ENCODE measurements at places on chromosomes 1 and 21.

DNA sequence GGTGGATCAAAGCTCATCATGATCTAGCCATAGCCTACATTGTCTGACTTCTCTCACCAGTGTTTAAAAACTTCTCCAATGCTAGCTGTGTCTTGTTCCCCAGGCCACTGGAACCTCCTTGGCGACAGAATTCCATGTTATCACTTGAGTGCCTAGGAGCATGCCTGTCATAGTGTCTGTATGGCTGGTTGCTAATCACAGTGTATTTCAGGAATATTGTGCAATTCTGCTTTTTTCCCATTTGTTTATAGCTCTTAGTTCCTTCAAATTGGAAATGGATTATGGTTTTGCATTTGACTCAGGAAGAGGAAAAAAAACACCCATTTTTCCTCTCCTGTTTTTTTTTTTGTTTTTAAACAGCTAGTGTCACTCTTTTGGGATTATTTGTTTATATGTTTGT is 25.5 kb downstream of the ROR1 start:
- no peak for DNase-seq
- no peaks in the 10 kb centered on the region for H3K4me1 ChIP-seq
- H3K27ac ChIP-seq: no peak overlapping the region
- no peaks in the 10 kb centered on the region for H3K36me3 ChIP-seq
- H3K27me3 ChIP-seq: no peaks in the 10 kb centered on the region

DNA sequence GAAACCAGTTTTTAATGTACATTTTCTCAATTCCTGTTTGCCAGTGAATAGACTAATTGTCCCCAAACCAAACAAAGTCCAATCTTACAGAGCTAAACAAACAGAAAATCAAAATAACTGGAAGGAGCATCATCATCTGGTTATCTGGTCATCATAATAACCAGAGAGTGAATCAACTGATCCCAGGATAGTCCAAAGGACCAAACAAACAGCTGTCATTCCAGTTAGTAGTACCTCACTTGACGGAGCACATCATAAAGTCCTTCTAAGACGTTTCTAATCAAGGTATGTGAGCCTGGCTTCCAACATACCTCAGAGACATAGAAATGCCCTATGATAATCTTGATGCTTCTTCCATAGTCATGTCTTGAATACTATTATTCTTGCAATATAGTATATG is 240.5 kb downstream of the LTN1 start:
- no peaks in the 10 kb centered on the region for H3K4me1 ChIP-seq
- H3K27ac ChIP-seq: no peak overlapping the region
- H3K4me3 ChIP-seq: no peak overlapping the region
- no peak for DNase-seq
- no peaks in the 10 kb centered on the region for H3K36me3 ChIP-seq
- H3K27me3 ChIP-seq: no peaks in the 10 kb centered on the region

DNA sequence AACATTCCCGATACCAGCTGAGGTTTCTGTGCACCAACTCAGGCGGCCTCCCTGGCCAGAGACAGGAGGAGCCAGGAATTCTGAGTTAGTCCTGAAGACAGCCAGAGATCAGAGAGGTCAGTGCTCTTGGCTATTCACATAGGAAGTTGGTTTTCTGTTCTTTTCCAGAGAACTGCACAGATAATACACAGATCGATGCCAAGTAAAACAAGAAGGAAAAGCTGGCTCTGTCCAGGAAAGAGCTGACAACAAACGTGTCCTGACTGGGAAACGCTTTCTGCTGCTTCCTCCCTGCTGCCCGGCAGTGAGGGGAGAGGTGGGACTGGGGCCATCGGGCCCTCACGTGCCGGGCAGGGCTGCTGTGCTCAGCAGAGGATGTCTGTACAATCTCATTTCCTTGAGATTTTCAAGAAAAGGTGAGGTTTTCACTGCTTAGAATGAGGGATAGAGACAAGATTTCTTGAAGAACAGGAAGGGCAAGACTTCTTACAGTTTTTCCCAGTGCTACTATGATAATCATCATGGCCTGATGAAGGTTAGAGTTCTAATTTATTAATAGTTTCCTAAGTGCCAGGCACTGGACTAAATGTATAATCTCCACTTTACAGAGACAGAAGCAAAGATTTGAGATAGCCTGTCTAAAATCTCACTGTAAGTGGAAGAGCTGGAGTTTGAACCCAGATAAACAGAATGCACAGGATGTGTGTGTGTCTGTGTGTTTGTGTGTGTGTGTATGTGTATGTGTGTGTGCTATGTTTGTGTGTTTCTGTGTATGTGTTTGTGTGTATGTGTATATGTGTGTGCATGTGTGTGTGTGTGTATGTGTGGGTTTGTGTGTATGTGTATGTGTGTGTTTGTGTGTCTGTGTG is 211.0 kb upstream of the RAB4A start:
- no peak for DNase-seq
- no peak overlapping the region for H3K4me3 ChIP-seq
- no peak overlapping the region for H3K27ac ChIP-seq
- no peaks in the 10 kb centered on the region for H3K27me3 ChIP-seq
- H3K36me3 ChIP-seq: no peaks in the 10 kb centered on the region

GRCh38 chr21:42997053-42997452 is 22.7 kb downstream of the PKNOX1 start:
- DNase-seq: no peak
- H3K27ac ChIP-seq: no peak overlapping the region
- H3K4me1 ChIP-seq: no peaks in the 10 kb centered on the region
- H3K4me3 ChIP-seq: no peak overlapping the region

DNA sequence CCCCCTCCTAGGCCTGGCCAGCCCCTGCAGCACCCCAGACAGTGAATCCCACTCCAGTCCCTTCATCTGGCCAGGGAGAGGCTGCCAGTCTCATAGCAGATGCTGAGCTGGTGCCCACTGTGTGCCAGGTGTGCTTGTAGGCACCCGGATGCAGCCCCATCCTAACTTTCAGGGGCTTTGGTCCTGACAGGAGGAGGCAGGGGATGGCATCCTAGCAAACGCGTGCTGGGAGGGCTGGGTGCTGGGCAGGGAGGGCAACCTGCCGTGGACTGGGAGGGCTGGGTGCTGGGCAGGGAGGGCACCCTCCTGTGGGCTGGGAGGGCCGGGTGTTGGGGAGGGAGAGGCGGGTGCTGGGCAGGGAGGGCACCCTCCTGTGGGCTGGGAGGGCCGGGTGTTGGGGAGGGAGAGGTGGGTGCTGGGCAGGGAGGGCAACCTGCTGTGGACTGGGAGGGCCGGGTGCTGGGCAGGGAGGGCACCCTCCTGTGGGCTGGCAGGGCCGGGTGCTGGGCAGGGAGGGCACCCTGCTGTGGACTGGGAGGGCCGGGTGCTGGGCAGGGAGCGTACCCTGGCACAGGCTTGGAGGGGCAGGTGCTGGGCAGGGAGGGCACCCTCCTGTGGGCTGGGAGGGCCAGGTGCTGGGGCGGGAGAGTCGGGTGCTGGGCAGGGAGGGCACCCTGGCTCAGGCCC is 35.3 kb downstream of the SLC19A1 start:
- H3K4me1 ChIP-seq: no peaks in the 10 kb centered on the region
- peaks cover 3% of the 10 kb centered on the region for H3K36me3 ChIP-seq
- H3K4me3 ChIP-seq: no peak overlapping the region
- no peaks in the 10 kb centered on the region for H3K27me3 ChIP-seq
- no peak overlapping the region for H3K27ac ChIP-seq

Measured in naive thymus-derived CD4-positive, alpha-beta T cell (primary cell).